ENCODE measurements at places on chromosomes 2 and 18.
A peak's percentile ranks its signal among the peaks of the same experiment; 100 is the strongest.

- no peak for DNase-seq
Measured at GRCh38 chr18:64208516-64208915, 59.6 kb upstream of the LINC00305 start.

DNA sequence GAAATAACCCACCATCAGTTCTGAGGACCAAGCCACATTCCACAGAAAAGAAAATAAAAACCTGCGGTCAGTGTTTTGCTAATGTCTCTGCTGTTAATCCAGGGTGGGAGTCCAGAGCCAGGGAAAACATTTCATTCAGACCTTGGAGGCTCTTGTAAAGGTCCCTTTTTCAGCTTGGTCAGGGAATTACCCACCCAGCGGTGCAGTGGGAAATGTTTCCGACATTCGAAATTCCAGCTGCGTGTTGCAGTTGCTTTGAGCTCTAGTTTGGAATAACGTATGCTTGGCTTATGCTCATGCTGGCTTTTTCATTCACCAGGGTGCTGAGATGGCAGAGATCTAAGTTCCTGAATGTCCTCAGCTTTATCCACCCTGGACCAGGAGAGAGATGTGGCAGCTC, 219.1 kb downstream of the TRIB2 start:
- DNase-seq = no peak

DNA sequence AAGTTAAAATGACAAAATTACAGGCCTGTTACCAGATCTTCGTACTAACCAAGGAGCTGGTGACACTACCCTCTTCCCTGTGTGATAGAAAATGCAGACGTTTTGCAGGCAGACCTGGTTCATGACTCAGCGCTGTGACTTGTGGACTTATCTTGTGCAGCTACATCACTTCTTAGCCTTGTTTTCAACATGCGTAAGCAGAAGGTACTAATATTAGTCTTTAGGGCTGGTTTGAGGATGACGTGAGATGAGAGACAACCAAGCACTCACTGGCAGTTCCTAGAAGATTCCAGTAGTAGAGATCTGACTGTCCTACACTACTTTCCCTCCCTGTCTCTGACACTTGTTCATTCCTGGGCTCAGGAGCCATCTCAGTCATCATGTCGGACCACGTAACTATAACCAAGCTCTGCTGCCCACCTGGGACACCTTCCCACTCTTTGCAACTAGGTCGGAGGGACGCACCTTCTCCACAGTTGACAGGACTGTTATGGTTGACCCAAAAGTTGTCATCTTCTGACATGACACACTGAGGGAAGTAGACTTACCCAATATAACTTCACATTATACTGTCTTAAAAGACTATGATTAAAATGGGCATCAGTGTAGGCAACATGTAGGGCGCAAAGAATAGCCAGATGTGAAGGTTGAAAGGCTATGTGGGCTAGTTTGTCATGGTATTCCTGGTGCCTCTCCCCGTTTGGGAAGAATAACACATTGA, 64.8 kb downstream of the TNFRSF11A start:
- no peak for DNase-seq

DNA sequence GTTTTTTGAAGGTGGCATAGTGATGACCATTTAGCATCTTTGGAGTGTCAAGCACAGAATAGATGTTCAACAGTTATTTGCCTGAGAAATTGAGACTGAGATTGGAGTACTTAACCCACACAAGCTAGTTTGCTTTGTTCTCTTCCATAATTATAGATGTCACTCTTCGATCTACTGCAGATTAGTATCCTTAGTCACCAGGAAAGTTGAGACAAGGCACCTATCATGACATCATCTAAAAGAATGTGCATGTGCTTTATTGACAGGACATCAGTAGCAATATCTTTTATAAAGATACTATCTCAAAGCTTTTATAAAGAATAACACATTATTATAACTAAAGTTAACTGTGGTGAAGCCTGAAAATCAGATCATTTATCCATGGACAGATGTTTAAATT, 6.4 kb downstream of the VRK2 start:
- DNase-seq = no peak

DNA sequence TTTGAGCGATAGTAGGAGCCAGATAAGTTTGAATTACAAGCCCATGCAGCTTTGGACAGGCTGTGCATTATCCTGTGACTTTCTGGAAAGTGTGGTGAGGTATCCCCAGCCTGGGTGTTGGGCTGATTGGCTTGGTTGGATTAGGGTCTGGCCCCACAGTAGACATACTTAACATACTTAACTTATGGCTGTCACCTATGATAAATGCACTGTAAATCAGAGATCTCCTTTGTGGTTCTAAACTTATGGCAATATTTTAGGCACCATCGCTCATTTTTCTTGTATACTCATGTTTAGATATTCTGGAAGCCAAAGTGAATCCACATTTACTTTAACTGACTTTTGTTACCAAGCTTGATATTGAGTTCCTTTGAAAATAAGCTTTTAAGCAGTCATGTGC, 54.8 kb downstream of the SPTBN1 start:
- DNase-seq = peak; percentile 64

DNA sequence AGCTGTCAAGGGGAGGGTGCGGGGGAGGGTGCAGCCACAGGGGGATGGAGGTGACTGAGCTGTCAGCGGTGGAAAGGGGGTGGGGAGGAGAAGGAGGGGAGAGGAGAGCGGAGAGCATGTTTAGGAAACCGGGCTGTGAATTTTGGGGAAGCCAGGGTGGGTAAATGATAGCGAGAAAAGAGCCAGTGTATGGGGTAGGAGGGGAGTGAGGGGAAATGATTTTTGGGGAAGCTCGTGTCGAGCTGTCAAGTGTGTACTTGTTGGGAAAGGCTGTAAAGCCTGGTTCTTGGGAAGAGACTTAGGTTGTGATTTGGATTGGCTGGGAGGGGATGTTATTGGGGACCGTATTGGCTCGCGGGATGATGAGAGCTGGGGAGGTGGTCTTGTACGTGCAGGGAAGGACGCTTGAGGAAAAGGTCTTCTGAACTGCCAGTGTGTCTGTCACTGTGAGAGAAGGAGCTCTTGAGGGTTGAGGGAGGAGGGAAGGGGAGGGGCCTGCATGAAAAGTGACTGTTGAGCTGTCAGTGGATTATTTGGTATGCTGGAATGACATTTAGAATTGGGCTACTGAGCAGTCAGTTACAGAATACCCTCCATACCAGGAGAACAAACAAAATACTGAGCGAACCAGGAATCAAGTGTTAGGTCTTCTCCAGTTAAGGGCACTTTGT, 1.0 kb downstream of the UBR3 start:
- DNase-seq = peak; percentile 30

GRCh38 chr2:120440521-120441350, 94.8 kb downstream of the INHBB start:
- no peak for DNase-seq

DNA sequence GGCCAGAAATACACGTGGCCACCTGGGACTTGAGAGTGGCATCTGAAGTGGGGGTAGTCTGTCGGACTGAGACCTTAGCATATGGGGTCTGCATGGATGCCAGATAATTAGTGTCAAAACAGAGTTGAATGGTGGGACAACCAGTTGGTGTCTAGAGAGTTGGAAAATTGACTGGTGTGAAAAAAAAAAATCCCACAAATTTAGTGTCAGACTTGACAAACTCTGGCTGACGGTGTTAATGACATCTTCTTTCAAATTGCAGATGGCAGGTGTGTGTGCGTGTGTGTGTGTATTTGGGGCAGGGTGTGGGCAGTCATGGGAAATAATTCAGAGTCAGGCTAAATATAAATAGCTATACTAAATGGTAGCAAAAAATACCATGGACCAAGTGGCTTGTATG, 365.4 kb upstream of the RGPD4 start:
- DNase-seq = no peak

DNA sequence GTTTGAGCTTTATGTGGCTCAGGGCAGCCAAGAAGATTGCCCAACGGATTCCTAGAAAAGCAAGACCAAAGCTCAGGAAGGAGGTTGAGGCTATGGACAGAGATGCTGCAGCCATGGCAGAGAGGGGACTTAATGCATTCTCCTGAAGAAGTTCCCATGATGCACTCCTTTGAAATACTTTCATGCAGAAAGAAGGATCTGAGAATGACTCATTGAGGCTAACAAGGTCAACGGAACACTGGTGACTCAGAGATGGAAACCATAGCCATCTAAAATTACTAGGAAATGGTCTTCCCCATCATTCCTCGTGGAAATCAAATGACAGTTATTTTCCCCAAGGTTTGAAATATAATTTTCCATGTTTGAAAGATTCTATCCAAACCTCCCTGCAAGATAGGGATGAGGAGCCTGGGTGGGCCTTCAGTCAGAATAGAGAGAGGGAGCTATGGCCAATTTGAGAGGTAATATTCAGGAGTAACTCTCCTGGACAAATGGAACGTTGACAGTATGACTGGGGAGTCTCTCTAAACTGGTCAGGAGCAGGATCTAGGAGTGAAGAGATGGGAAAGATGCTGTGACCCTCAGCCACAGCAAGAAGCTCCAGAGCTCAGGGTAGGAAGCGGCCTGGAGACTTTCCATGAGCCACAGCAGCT, 63.0 kb downstream of the REEP1 start:
- DNase-seq = peak; percentile 69

DNA sequence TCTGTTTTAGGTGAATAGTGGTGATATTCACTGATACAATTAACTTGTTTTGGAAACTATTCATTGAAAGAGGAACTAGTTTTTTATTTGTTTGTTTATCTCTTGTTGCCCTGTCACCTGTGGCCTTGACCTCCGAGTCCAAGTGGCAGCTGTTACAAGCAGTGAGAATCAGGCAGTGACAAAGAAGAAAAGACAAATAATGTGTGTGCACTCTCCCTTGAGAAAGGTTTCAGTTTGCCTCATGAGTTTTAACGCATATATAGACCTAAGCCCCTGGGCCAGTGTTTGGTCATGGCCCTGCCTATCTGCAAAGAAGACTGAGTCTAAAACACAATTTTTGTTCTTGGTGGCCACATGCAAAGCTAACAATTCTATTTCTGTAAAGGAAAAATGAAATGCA, 15.3 kb downstream of the KYNU start:
- DNase-seq = no peak

DNA sequence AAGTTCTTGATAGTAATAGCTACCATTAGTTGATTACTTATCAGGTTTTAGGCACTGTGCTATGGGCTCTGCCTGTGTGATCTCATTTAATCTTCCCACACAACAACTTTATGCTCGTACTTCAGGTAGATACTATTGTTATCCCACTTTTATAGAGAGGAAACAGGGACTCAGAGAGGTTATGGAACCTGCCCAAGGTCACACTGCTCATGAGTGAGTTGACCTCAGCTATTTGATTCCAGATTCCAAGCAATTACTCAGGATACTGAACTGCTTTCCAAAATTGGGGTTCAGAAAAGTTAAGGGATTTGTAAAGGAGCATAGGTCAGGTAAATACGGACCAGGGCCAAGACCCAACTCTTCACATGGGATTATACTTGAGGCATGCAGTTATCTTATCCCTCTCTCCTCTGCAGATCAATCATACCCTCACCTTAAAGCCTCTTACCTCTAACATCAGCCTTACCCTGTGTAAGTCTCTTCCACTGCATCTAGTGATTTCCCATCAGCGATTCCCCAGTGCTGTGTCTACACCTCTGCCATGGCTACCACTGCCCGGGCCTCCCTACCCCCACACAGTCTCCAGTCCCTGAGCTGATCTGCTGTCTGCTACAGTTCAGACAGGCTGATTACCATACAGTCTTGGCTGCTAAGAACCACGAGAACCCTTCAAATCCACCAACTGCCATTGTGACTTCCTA, 74.4 kb downstream of the ANTXR1 start:
- DNase-seq = peak; percentile 17

GRCh38 chr2:126660971-126661370, 5.0 kb downstream of the GYPC start:
- DNase-seq = no peak

DNA sequence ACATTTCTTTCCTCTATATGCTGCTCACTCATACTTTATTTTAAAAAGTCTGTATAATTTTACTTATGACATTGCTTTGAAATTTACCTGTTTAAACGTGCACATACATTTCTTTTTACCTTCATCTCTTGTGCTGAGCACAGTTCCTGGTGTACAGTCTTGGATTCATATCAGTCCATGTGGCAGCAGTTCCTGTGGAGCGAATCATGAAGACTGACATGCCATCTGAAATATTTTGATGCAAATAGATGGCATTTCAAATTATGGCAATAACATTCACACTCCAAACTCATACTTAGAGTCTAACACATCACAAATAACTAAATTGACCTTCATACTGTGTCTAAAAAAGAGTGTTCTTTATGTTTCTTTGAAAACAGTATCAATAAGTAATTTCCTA, 90.3 kb upstream of the CDH2 start:
- peak; percentile 45 for DNase-seq

- peak; percentile 49 for DNase-seq
Measured at GRCh38 chr2:68806511-68807109, 64.6 kb downstream of the BMP10 start.

- peak; percentile 49 for DNase-seq
Measured at GRCh38 chr2:172745636-172746035, 10.0 kb downstream of the RAPGEF4 start.

DNA sequence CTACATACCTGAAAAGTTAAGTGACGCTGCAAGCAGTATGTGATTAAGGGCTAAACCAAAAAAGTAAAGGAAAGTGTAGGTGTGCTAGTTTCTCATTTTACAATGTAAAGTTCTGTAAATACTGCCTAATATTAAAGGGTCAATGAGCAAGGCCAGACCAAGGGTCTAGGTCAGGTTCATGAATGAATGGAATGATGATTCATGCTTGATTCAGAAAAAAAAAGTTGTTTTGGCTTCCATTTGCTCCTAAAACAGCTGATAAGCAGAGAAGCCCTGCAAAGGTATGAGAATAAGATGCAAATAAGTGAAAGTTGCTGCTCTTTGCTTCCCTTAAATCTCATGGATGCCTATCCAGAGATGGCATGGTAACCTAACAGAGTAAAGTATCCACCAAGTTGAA, 61.3 kb downstream of the PTRHD1 start:
- DNase-seq = no peak

DNA sequence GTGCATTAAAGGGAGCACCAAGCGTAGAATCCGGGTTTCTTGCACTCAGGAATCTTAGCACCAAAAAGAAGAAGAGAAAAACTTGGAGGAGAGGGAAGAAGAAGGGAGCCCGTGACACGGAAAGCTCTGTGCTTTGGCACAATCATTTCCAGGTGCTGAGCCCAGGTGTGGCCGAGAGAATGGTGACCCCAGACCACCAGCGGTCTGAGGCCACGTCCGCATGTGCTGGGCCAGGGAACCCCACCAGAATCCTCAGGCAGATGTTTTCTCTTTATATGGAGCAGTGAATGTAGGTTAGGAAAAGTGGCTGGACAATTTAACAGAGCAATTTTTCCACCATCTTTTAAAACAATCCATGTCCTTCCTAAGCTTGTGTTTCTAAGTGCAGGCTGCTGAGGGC, 520.9 kb downstream of the EPHA4 start:
- no peak for DNase-seq

DNA sequence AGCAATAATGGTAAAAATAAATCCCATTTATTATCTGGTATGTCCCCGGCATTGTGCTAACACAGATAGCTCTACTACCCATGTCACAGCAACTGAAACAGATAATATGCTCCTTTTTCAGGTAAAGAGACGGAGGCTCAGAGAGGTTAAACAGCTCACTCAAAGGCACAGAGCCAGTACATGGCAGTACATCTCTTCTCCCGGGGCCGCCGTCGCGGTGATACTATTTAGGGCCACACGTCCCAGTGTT, 693 bp upstream of the PDK1 start:
- DNase-seq = no peak

Data from fibroblast of upper back skin (primary cell).